ENCODE measurements at places on chromosomes 7 and 10.

GRCh38 chr7:69683002-69683401, 84.7 kb downstream of the AUTS2 start:
- no peak for DNase-seq

GRCh38 chr10:58813573-58813972, 300.9 kb downstream of the BICC1 start:
- DNase-seq, result no peak

DNA sequence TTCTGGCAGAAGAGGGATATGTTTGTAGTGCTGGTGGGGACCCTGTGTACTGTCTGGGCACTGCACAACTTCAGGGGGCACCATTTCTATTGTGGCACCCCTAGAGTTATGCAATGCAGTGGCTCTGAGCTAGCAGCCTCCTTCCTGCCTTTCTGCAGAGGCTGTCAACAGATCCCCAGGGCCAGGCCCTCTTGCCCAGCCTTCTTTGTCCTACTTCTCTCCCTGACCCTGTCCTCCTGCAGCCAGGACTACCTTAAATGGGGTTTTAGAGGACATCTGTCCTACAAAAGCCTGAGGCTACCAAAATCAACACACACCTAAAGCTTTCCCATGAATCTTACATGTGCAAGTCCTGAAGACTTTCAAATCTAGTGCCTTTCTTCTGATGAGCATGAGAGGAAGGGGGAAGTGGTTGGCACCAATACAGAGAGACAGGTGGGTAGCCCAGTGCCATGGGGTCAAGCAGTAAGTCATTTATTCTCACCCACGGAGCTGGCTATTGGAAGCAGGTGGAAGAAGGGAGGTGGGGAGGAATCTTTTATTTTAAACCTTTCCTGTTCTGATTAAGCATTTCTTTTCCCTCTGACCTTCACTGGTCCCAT, 2.4 kb downstream of the SPOCK2 start:
- DNase-seq, result no peak

DNA sequence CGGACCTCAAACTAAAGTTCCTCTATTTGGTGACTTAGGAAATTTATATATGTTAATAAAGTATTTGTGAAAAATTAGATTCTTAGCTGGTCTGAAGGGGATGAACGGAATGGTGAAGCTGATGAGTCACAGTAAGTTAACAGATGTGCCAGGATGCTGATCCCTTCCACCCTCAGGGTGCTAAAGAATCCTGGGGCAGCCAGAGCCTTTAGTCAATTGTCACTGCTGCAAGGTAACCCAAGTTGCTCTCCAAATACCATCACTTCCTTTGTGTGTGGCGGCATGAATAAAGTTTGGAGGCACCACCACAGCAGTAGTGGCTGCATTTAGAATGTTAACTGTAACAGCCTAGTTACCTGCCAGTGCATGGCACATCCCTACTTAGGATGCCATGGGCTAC, 222.6 kb upstream of the PPP1R3A start:
- no peak for DNase-seq

DNA sequence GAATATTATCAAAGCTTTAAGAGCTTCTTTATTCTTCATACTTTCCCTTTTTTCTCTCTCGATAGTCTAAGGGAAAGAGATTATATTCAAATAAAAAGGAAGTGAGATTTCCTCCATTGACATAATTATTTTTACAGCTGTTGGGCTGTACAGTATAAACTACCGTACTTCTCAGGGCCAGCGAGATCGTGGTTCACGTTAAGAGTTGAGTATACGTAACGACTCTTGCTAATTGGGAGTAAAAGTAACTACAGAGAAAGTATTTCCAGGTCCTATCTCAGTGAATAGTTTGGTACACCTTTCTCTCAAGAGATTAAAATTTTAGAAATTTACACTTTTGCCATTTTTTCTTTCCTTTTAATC, 57.8 kb downstream of the INPP5F start:
- DNase-seq, result no peak

DNA sequence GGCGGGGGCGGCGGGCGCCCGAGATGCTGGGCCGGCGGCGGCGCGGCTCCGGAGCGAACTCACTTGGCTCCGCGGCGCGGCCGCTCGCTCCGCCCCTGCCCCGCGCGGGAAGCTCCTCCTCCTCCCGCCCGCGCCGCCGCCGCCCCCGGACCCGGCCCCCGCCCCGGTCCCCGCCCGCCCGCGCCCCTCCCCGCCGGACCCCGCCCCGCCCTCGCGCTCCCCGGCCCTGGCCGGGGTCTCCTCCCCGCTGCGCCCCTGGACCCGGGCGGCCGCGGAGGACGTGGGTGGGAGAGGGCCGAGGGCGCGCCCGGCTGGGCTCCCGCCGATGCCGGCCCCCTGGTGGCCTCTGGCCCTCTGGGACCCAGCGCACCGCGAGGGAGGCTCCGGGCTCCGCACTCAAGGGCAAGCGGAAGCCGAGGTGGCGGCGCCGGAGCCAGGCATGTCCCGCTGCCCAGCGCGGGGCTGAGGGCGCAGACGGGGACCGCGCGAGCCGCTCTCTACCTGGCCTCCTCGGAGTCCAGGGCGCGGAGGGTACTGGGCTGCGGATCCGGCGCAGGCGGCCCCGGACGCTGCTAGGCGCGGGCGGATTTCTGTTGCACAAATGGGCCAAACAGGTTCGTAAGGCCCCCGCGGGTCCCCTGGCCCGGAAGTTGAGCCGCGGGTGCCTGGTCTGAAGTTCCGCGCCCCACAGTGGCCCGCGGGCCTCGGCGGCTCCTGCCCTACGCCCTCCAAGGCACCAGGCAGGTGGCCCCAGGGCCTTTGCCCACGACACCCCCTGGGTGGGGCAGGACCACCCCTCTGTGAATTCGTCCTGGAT, at the start of gene TCERG1L:
Gene TCERG1L, minus strand, starts transcription at position 61 of the 817 bp plus-strand sequence. CDS start 86 bp downstream, outside the sequence.
- no peak for DNase-seq

- no peak for DNase-seq
Measured at GRCh38 chr10:7475046-7475911, 64.4 kb upstream of the SFMBT2 start.

DNA sequence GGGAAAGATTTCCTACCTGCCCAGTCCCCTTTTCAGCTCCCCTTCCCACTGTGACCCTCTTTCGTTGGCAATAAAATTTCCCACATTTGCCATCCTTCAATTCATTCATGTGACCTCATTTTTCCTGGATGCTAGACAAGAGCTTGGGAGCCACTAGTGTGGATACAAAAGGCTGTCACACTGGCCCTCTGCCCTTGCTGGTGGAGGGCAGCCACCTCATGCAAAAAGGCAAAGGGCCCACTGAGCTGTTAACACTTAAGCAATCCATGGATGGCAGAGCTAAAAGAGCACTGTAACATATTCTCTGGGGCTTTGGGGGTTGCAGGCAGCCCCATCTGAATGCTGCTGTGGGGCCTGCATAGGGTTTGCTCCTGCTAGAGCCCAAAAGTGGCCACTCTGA, 315.1 kb downstream of the NEBL start:
- DNase-seq, result no peak

- no peak for DNase-seq
Measured at GRCh38 chr10:100327007-100327717, 2.9 kb downstream of the PKD2L1 start.

- no peak for DNase-seq
Measured at GRCh38 chr10:71812913-71813590, 38.0 kb downstream of the PSAP start.

DNA sequence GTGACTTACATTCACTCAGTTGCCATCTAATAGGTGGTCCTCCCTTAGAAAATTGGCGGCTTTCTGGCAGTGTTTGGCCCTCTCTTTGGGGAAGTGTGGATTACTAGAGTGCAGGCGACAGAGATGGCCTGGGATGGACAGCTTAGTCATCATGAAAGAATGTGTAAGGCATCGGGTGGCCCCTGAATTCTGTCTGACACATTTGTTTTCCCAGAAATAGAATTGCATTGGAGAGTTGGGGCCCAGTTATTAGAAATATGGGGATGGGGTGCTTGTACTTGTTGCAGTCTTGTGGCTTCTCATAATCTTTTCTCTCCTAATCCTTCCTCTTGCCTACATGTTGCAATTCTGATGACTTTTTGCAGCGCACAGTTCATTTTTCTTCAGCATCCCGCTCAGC, 13.8 kb downstream of the TCF7L2 start:
- DNase-seq, result no peak

- peak; percentile 55 for DNase-seq
Measured at GRCh38 chr10:132571650-132572544, 34.3 kb downstream of the INPP5A start.
